ENCODE measurements at places on chromosomes 7 and 10.

DNA sequence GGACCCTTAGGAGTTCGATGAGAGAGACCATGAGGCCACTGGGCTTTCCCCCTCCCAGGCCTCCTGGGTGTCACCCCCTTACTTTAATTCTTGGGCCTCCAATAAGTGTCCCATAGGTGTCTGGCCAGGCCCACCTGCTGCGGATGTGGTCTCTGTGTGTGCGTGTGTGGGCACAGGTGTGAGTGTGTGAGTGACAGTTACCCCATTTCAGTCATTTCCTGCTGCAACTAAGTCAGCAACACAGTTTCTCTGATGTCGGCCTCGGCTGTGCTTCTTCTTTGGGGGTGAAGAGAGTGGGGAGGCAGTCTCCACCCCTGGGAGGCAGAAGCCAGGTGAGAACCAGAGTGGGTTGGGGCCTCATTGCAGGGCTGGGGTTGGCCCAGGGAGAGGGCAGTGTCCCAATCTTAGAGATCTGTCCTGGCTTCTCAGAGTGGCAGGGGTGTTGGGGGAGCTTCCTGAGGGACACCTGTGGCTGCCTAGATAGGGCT, 1.5 kb downstream of the PVRIG start:
- peak; percentile 91 for DNase-seq

- DNase-seq: no peak
Measured at GRCh38 chr10:132856869-132857524, 71.0 kb upstream of the NKX6-2 start.

- peak; percentile 53 for DNase-seq
Measured at GRCh38 chr10:17859492-17860156, 50.5 kb downstream of the MRC1 start.

- DNase-seq: no peak
Measured at GRCh38 chr10:77404810-77405209, 232.8 kb downstream of the KCNMA1 start.

GRCh38 chr7:148963583-148964482, 64.5 kb downstream of the PDIA4 start:
- DNase-seq: no peak

GRCh38 chr10:77101341-77101740, 536.3 kb downstream of the KCNMA1 start:
- DNase-seq: no peak

GRCh38 chr7:2859952-2860351, 15.8 kb upstream of the GNA12 start:
- DNase-seq: no peak

DNA sequence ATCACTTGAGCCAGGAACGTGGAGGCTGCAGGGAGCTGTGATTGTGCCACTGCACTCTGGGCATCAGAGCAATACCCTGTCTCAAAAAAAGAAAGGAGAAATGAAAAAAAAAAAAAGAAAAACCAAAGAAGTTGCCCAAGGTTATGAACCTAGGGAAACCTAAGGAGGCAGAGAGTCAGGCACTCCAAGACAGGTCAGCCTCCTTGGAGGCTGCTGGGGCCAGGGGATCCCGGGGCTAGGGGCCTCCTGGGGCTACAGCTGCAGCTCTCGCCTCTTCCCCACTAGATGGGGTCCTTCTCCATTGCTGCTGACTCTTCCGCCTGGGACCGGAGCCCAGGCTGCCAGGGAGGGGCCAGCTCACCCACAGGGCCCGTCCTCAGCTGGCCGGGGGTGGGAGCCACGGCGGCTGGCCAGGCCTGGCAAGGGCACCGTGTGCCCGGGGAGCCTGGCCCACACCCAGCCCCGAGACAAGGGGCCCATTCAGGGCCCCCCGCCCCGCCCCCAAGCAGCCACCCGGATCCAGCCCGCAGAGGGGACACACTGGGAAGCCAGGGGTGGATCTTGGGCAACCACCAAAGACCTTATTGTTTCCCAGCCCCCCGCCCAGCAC, 1.7 kb upstream of the SPACDR start:
- no peak for DNase-seq

DNA sequence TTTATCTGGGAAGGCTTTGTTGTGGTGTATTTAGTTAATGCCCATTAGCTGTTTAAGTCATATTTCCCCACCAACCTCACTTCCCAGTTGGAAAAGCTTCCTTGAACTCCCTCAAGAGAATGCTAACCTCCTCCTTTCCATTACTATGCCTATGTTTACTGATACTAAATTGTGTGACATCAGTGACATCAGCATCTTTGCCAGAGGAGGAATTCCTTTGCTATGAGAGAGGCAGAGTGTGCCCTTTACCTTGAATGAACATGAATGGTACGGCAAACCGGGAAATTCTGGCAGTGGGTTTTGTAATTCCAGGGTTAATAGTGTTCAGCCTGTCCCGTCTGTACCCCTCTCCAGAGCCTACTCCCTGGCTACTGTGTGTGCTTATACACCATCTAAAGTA, 22.1 kb upstream of the GLCCI1 start:
- DNase-seq: no peak

DNA sequence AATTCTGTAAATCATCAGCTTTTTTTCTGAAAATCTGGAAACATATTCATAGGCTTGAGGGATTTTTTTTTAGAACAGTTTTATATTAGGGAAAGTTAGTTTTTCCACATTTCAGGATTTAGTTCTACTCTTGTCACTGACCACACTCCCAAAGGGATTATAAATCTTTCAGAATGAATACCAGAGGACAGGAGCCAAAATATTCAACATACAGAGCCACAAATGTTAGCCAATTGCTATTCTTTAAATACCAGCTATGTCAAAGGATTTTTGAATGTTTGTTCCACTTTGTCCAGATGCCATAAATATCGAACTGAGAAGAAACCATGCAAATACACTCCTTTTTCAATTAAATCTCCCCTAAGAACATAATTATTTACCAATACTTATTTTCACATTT, 50.7 kb downstream of the ODAD2 start:
- DNase-seq: no peak

GRCh38 chr7:97851683-97852082, 20.5 kb downstream of the ASNS start:
- no peak for DNase-seq

- DNase-seq: peak; percentile 28
Measured at GRCh38 chr7:142637240-142637639, 112.0 kb upstream of the PRSS1 start.

- no peak for DNase-seq
Measured at GRCh38 chr7:52685333-52685732, 350.1 kb upstream of the POM121L12 start.

DNA sequence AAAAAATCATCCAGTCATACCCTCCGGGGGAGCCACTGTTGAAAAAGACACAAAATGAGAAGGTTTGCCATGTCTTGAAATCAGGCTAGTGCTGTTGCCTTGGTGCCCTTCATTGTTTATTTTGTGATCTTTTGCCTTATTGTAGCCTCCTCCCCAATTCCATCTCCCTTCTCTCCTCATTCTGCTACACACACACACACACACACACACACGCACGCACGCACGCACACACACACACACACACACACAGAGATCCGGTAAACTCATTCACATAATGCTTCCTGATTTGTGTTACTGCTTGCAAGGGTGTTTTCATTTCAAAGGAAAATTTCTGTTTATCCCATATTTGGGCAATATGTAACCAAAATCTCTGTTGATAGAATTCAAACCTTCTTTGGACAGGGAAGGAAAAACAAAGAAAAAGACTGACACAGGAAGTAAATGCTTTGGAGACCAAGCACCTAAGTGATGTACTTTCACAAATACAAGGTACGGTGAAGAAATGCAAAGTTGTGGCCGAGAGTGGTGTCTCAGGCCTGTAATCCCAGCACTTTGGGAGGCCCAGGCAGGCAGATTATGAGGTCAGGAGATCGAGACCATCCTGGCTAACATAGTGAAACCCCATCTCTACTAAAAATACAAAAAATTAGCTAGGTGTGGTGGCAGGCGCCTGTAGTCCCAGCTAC, 141.1 kb upstream of the CDK13 start:
- DNase-seq: no peak

- DNase-seq: no peak
Measured at GRCh38 chr10:131431533-131431932, 120.0 kb upstream of the TCERG1L start.

DNA sequence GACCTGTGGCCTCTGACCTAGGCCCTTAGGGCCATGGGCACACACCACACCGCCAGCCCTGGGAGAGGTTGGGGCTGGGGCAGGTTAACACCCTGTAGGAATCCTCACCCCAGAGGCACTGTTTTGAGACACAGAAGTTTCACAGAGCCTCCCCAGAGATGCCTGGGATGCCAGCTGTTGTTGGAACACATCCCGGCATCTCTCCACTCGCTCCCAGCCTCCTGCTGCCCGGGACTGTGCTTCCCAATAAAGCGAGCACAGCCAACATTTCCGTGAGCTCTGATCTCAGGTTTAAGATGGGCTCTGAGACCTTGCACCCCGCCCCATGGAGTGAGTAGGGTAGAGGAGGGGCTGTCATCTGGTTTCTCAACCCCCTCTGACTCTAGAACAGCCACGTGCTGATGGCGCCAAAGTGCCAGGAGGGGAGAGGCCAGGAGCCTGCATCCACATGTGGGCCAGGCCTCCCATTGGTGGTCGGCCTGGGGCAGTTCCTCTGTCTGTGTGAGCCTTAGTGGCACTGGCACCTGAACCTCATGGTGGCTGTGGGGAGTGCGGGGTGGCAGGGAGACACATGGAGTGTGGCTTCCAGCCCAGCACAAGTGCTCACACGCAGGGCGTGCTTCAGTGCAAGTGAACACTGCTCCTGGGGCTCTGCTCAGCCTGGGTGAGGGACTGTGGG, 54.7 kb downstream of the RASGEF1A start:
- no peak for DNase-seq

- peak; percentile 39 for DNase-seq
Measured at GRCh38 chr10:37975401-37975991, 951 bp downstream of the ZNF25 start.

DNA sequence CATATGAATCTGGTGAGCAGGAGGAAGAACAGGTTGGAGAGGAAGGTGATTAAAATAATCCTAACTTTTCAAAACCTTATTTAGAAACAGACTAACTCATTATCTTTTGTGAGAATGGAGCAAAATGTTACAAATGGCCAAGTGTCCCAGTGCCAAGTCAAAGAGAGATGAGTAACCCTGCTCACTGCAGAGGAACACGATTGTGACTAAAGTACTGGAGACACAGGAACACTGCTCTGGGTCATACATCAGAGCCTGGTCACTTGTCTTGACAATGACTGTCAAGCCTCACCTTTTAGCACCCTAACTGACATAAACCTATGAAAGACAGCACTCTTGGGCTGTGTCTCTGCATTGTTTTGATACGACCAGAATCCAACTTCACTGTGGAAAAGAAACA, 108.8 kb downstream of the SGMS1 start:
- no peak for DNase-seq

DNA sequence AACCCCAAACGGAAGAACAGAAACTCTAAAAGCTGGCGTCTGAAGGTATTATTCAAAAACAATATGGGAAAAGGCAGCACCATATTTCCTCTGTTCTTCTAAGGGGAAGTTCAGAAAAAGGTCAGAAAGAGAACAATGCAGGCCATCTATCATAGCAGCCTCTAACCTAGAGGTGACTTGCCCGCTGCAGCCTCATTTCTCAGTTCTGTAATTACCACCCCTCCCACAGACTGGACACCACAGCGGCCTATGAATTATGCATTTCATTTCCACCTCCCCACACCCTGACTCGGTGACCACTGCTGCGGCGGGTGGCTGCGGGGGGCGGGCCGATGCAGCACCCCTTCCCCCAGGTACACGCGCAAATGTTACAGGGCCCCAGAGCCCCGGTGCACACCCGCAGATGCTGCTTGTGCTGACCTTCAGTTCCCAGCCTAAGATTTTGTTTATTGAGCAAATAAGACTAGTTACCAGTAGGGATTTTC, 125.5 kb downstream of the CLEC2L start:
- DNase-seq: peak; percentile 19

GRCh38 chr10:62814756-62815380, 1.3 kb downstream of the EGR2 start:
- peak; percentile 10 for DNase-seq

DNA sequence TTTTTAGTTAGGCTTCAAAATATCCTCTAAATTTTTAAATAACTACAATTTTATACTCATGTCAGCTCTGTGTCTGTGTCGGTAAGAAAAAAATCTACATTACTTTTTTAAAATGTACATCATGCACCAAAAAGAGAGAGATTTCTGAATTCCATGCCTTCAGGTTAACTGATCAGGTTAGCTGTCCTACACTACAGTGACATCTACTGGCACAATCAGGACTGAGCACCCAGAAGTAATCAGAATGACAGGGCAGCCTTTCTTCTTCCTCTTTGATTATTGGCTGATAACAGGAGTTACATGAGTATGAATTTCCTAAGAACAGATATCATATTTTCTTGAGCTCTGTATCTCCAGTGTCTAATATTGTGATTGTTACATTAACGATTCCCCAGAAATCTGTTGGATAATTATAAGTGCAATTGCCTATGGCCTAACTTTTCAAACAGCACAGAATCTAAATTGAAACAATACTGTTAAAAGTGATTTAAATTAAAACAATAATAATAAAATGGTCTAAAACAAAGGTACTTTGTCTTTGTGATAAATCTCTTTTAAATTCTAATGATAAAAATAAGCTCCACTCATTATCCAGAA, 41.8 kb upstream of the HYCC1 start:
- DNase-seq: peak; percentile 81

GRCh38 chr7:130910949-130911944, 177.2 kb upstream of the KLF14 start:
- no peak for DNase-seq

GRCh38 chr7:139860090-139860775, 31.2 kb downstream of the TBXAS1 start:
- peak; percentile 19 for DNase-seq

DNA sequence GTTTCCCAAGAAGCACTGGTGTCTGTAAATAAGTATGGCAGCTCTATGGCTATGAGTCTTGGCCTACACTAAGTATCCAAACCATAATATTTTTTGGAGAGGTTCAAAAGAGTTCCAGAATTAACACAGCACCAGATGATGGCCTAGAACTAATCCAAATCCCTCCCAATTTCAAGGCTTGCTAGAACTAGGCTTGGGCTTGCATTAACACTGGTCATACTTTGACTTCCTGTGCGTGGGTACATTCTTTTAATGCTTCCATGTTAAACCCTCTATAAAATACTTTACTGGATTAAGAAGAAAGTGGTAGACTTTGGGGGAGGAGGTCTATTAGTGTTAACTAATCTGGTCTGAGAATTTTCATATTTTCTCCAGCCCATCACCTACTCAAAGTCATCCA, 3.1 kb downstream of the AASS start:
- no peak for DNase-seq

DNA sequence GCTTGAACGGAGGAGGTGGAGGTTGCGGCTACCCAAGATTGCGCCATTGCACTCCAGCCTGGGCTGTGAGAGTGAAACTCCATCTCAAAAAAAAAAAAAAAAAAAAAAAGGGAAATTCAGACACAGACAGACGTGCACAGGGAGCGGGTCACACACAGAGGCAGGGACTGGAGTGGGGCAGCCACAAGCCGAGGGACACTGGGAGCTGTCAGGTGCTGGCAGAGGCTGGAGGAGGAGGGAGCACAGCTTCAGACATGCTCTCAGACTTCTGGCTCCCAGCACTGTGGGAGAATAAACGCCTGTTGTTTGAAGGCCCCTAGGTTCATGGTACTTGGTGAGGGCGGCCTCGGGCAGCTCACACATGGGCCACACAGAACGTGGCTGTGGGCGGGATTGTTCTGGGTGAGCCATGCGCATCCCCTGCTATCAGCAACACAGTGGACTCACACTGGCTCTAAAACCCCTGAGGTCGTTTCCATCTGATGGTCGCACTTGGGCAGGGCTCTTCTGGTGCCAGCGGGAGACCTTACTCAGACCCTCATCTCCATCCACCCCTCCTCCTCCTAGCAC, 375.9 kb downstream of the DNAJB6 start:
- DNase-seq: no peak

- DNase-seq: no peak
Measured at GRCh38 chr10:113202011-113202410, 252.0 kb downstream of the TCF7L2 start.

All from CD4-positive, alpha-beta T cell treated with Interleukin-17A for 1 hour (primary cell).